Dermis microvascular lymphatic vessel endothelial cell (primary cell): ENCODE measurements at places on chromosomes 4 and X. TPM values are rescaled to one million over a fixed set of nuclear protein-coding genes. Genes with fewer than 3 reads are reported as not detected.

MAGEA12 gene
- not detected in 2 replicates for total RNA-seq

UGT2B15 gene
- not detected in 2 replicates for total RNA-seq

ANKRD50 gene
- total RNA-seq, result 41.6 and 58.8 TPM in 2 replicates

NUDT11 gene
- 0.51 TPM in 2 replicates for total RNA-seq

SYTL4 gene
- total RNA-seq, result 16.8 and 43.4 TPM in 2 replicates

RAB33A gene
- 0.25 and 0.26 TPM in 2 replicates for total RNA-seq

ZNF280C gene
- 1.5 and 2.3 TPM in 2 replicates for total RNA-seq

TRPC3 gene
- total RNA-seq, result under 0.01 TPM in 1 of 2 replicates, not detected in the other

PAGE2 gene
- not detected in 2 replicates for total RNA-seq

SRPX2 gene
- 1.9 and 4.0 TPM in 2 replicates for total RNA-seq

RENBP gene
- 10.1 and 40.3 TPM in 2 replicates for total RNA-seq

TECRL gene
- total RNA-seq, result not detected in 2 replicates

NLGN4X gene
- 0.26 and 0.38 TPM in 2 replicates for total RNA-seq

TREX2 gene
- 2.3 and 7.6 TPM in 2 replicates for total RNA-seq

GPR173 gene
- total RNA-seq, result 0.90 and 1.8 TPM in 2 replicates

RIPPLY1 gene
- total RNA-seq, result not detected in 2 replicates

NXF2 gene
- total RNA-seq, result not detected in 2 replicates

XPNPEP2 gene
- total RNA-seq, result not detected in 2 replicates

TCEAL2 gene
- total RNA-seq, result not detected in 2 replicates
